MG63 (cell line): ENCODE measurements at places on chromosomes 3 and 15.
A peak's percentile ranks its signal among the peaks of the same experiment; 100 is the strongest.

DNA sequence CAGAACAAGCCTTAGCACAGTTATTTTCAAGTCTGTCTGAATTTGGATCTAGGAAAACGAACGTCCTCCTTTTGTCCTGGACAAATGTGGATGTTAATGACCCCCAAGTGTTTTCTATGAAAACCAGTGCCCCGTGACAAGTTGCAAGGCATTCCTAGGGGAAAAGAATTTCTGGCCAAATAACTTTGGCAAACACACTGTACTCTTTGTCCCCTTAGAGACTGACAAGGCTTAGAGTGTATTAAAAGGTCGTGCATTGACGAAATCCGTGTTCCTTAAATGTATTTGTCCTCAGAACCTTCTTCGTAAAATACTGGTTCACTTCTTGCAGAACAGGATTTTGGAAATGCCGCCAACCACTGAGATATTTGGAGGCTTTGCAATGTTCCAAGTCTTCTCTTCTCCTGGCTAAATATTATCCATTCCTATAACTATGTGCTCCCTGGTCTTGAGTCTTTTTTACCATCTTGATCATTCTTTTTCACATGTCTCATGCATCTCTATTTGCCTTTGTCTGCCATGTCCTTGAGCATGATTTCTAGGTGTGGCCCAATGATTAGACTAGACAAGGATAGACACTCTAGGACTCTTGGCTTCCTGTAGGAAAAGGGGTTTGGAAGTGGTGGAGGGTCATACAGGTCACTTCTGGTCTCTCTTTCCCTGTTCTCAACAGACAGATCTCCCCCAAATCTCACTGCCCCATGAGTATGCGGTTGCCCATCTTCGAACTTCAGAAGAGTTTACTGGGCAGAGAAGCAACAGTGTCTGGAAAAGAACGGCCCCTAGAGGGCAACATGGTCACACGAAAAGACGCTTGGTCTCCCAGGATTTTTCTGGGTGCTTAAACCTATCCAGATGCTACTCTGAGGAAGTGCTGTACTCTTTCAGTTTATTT lies 117.5 kb downstream of the EDEM1 start:
- DNase-seq: no peak

DNA sequence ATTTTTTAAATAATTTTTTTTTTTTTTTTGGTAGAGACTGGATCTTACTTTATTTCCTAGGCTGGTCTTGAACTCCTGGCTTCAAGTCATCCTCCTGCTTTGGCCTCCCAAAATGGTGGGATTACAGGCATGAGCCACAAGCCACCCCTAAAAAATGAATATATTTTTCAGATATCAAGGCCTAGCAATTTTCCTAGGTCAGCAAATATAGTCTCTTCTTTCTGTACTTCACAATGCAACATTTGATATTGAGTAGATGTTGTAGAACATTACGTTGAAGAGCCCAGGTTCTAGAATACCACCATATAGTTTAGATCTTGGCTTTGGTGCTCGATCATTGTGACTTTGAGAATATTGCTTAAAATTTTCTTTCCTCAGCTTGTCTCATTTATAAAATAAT lies 437.9 kb downstream of the CNTN4 start:
- no peak for DNase-seq

- no peak for DNase-seq
Observed at GRCh38 chr3:40020689-40021088, 211.3 kb downstream of the MYRIP start.

GRCh38 chr3:55661571-55661970 lies 174.5 kb upstream of the WNT5A start:
- no peak for DNase-seq

DNA sequence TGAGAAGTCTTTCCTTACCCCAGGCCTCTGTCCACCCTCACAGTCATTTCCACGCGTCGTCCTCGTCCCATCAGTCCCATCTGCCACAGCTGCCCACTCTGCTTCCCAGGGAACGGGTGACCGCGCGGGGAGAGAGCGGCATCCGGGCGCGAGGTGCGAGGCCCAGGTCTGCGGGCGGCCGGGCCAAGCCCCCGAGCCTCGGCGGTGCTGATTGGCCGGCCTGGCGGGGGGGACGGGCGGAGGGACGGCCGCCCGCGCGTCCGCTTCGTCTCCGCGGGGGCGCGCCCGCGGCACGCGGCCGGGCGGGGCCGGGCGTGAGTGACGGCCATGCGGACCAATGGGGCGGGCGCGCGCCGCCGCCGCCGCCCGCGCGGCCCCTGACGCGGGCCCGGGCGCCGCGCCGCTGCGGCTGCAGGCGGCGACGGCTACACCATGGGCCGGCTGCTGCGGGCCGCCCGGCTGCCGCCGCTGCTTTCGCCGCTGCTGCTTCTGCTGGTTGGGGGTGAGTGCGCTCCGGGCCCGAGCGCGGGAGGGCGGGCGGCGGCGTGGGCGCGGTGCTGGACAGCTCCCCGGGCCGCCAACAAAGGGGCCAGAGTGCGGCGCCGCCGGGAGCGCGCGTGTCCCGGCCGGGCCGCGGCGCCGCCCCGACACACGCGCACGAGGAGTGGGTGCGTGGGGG lies at the start of gene PODXL2:
Gene PODXL2, plus strand, starts transcription at position 398 of the 679 bp plus-strand sequence. Its CDS starts 35 bp downstream, at position 433.
- peak; percentile 74 for DNase-seq

- no peak for DNase-seq
Observed at GRCh38 chr3:188782613-188783124, 389.1 kb upstream of the TPRG1 start.

GRCh38 chr3:138578141-138578540 lies 15.9 kb downstream of the CEP70 start:
- no peak for DNase-seq

DNA sequence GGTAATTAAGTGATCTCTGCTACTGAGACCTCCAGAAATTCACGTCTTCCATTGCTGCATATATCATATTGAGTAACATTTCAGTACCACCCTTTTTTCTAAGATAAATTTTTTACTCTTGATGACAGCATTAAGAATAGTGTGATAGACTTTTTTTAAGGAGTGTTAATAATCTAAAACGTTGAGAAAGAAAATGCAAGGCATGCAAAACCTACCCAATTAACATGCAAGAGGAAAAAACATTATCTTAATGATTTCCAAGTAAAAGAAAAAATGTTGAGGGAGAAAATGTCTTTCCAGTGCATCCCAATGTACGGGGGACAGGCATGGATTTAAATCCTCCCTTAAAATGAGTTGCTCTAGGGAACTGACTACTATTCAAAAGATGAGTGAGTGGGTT lies 740 bp downstream of the CLDN16 start:
- no peak for DNase-seq

DNA sequence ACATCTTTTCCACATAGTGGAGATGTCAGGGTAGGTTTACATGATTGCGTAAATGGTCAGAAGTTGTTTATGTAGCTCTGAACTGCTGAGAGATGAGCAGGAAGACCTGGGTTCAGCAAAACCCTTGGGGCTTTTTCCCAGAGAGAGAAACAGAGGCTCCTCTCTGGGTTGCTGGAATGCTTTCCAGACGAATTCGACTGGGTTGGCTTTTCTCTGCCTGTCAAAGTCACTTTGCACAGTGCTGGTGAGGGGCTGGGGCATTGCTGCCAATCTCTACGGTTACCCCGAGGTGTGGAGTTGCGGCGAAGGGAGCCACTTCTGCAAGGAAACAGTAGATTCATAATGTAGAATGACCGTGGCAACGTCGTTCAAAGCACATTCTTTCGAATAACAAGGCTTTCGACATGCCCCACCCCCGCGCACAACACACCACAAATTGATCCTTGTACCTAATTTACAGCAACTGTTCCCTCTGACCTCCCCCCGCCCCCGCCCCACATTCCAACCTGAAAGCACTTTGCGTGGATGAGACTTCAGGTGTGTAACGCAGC lies 950 bp upstream of the CNTN4 start:
- DNase-seq: no peak

GRCh38 chr3:52845157-52845556 lies 10.3 kb upstream of the MUSTN1 start:
- DNase-seq: no peak

- DNase-seq: no peak
Observed at GRCh38 chr3:65048151-65048550, 360.4 kb upstream of the ADAMTS9 start.

- no peak for DNase-seq
Observed at GRCh38 chr3:14522129-14522691, 17.9 kb downstream of the GRIP2 start.

DNA sequence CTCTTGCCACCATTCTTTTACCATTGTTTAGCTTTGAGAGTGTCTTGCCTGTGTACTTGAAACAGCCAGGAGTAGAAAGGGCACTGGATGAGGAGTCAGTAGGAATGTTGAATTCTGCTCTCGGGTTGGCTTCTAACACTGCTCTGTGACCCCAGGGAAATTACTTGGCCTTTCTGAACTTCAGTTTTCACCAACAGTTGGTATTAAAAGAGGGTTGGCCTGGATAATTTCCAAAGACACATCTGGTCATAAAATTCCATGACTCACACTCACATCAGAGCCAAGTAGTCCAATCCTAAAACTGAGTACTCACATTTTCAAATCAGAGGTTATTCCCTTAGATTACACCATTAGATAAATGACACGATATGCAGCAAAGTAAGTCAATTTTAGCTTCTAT lies 141.6 kb downstream of the ECT2 start:
- DNase-seq: peak; percentile 9

DNA sequence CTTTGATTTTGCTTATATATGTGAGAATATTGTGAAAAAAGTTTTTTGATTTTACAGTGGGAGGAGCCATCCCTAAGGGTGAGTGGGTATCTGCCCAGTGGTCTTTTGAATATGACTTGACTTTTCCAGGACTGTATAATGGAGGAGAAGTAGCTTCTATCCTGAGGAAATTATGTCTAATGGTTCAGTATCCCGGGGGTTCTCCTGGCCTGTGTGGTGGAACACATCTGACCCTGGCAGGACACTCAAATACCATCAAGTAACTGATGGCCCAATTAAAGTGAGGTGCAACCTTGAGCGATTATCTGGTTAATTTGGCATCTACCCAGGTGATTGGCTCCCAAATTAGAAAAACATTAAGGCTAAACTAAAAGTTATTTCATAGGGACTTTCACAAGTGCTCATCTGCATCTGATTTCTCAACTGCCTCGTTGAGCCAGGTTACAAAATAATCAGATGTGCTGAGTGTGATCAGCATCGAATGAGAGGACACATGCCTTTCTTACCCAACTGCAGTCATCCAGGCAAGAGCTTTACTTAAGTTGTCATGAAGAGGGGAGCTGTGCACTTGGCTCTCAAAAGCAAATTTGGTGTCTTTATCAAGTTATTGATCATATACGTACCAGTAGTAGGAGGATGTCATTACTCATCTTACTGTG lies 201.4 kb downstream of the IL5RA start:
- no peak for DNase-seq

GRCh38 chr3:159766563-159767185 lies 222.0 kb upstream of the IL12A start:
- peak; percentile 34 for DNase-seq

DNA sequence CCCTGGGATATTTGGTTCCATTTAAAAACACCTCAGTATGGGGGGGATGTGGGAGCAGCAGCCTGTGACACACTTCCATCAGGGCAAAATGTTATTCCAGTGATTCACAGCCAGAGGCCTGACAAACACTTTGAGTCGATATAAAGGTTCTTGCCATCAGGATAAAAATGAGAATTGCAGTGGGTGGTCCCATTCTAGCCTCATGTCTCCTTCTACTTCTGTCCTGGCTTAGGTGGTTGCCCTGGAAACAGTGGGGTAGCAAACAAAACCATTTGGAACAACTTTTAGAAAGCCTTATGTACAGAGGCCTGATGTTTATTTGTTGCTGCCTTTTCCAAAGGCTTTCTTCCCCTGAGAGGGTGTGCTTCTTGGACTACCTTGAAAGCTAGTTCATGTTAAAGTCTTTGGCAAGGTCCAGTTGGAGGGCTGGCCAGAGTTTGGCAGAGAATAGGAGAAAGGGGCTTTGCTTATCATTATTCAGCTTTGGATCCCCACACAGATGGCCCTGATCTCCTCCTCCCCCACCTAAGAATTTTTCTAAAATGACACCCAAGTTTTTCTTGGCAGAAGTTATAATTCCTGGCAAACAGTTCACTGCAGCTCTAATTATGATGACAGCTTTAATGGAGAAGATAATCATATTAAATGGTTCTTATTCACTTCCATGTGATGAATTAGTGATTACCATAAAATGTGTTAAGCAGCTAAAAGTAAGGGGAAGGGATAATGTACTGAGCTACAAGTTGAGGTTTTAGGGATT lies 84.2 kb upstream of the ZNF280D start:
- DNase-seq: peak; percentile 34

GRCh38 chr3:10561162-10561945 lies 56.0 kb upstream of the ATP2B2 start:
- no peak for DNase-seq

- DNase-seq: no peak
Observed at GRCh38 chr3:13764161-13764560, 115.7 kb downstream of the WNT7A start.

DNA sequence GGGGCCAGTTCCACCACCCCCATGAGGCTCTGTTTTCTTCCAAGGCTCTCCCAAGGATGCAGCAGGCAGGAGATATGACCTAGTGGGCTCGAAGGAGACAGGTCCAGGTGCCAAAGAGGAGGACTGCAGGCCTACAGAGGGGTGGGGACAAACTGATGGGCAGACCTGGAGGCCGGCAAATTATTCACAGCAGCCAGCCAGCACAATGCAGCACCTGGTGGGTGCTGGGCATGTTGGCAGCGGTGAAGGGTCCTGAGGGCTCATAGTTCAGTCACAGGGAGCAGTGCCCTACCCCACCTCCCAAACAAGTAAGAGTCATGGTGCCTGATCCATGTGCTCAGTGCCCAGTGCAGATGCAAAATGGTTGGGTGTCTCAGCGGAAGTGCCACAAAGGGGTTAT lies 171.7 kb downstream of the ABHD5 start:
- no peak for DNase-seq

DNA sequence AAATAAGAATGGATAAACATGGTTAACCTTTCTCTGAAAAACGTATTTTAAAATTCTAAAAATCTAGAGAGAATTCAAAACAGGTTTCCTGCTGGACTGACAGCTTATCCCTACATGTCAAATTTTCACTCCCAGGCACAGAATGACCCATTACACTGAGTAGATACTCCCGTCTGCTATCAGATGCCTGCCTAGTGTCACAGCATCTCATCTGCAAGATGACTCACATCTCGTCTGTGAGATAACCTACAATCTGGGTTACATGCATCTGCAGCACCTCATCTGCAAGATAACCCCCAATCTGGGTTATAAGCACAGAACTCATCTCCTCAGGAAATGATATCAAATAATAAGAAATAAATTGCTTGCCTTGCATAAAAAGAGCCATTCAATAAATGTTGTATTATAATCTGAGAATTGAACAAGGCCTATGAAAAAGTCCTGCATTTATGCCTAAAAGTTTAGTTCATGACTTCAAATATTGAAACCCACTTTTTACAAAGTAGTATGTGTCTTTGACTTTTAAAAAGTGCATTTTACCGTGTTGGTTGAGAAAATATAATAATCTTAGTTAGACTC lies 188.3 kb upstream of the THBS1 start:
- no peak for DNase-seq
